SIG-M5 (cell line): ENCODE measurements at places on chromosomes 7 and 10.

GRCh38 chr7:22860784-22861482 lies 38.3 kb upstream of the TOMM7 start:
- DNase-seq, result no peak

GRCh38 chr7:151381348-151382078 lies 28.3 kb downstream of the WDR86 start:
- no peak for DNase-seq

DNA sequence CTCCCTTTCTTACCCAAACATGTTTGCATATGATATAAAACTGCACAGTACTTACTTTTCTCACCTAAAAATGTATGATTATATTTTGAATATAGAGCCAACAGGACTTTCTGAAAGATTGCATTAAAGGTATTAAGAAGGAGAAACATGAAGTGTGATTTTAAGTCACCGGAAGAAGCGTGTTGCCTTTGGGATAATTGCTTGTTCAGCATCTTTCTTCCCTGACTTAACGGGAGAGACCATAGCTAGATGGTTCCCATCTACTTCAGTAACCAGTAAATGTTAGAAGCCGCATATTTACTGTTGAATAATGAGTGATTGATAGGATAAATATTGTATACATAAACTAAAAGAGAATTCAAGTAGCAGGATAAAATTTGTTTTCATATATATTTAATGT lies 197.1 kb downstream of the NRG3 start:
- DNase-seq, result no peak

GRCh38 chr7:120723465-120724385 lies 134.2 kb downstream of the TSPAN12 start:
- DNase-seq, result no peak

GRCh38 chr7:44107961-44108767 lies 4.0 kb downstream of the AEBP1 start:
- DNase-seq, result no peak

DNA sequence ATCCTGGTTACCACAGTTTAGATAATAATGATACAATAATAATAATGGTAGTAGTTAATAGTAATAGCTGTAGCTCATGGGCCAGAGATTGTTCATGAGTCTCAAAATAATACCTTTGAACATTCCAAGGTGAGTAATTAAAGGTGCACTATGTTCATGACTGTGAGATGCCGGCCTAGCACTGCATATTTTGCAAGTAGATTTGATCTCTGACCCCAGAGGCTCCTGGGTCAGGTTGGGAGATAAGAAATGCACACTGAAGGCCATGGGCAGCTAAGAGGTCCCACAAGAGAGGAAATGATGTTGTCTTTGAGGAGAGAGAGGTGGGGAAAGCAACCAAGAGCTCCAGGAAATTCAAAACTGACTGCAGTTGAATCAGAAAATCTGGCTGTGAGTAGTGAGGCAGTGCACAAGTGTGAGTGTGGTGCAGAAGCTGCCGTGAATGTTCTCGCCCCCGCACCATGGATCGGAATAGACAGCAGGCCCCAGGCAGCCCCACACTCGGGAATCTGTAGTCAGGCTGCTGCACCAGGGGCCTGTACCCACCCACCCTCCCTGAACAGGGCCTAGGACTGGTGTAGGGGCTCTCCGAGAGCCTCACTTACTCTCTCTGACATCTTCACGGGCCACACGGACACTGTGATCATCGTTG lies 11.9 kb downstream of the CPXM2 start:
- DNase-seq, result no peak

DNA sequence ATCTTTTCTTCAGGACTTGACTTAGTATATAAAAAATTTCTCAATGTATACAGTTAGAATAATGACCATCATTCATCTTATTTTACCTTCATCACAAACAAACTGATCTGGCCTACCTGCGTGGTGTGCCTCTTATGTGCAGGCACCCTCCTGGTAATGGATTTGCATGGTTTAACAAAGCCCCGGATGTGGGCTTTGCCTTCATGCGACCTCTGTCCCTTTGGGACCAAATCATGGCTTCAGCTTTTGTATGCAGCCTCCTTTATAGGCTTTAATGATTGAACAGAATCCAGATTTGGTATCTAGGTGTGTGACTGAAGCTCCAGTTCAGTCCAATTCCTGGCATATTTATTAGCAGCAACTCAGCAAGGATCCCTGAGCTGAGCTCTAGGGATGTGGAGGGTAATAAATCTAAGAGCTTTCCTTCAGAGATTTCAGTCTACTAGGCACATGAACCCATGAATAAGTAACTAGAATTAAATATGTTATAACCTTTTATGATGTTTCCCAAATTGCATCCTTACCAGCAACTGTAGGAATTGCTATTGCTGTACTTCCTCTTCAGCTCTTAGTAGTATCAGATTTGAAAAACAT lies 256.9 kb downstream of the ABCA13 start:
- no peak for DNase-seq

DNA sequence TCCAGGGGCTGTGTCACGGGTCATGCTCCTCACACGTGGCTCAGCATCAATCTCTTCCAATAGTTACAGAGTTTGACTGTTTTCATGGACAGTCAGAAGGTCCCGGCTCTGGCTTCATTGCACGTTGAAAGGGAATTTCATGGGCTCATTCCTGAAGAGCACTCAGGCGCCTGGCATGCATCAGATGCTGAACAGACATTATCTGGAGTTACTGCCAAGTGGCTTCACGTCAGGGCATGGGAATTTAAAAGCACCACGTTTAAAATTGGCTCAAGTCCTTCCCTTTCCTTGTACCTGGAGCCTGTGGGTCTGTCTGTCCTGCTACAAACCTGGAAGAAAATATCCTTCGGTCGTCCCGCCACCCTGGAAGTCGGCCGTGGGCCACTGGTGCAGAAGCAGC lies 50.4 kb downstream of the CFAP46 start:
- DNase-seq, result no peak

- DNase-seq, result no peak
Observed at GRCh38 chr10:79152423-79152817, 83.7 kb downstream of the ZMIZ1 start.

DNA sequence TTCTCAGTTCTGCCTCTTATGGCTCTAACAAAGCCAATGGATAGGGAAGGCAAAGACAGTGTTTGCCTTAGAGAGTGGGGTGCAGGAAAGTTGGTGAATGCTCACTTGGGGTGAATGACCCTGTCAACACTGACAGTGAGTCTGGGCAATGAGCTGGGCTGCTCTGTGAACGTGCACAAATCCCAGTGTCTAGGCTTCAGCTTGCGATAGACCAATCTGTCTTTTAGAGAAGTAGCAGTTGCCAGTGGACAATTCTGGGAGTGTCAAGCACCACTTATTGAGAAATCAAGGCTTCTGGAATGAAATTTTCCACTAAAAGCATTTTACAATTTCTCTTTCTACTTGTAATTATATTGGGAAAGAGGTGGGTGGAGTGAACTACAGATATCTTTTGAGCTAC lies 141.4 kb downstream of the HERPUD2 start:
- DNase-seq, result no peak

DNA sequence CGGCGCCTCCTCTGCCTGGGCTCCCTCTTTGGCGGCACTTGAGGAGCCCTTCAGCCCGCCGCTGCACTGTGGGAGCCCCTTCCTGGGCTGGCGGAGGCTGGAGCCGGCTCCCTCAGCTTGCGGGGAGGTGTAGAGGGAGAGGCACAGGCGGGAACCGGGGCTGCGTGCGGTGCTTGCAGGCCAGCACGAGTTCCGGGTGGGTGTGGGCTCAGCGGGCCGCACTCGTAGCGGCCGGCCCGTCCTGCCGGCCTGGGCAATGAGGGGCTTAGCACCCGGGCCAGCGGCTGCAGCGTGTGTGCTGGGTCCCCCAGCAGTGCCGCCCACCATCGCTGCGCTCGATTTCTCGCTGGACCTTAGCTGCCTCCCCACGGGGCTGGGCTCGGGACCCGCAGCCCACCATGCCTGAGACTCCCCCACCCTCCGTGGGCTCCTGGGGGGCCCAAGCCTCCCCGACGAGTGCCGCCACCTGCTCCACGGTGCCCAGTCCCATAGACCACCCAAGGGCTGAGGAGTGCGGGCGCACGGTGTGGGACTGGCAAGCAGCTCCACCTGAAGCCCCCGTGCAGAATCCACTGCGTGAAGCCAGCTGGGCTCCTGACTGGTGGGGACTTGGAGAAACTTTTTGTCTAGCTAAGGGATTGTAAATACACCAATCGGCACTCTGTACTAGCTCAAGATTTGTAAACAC lies 73.8 kb upstream of the KMT2E start:
- DNase-seq, result no peak

DNA sequence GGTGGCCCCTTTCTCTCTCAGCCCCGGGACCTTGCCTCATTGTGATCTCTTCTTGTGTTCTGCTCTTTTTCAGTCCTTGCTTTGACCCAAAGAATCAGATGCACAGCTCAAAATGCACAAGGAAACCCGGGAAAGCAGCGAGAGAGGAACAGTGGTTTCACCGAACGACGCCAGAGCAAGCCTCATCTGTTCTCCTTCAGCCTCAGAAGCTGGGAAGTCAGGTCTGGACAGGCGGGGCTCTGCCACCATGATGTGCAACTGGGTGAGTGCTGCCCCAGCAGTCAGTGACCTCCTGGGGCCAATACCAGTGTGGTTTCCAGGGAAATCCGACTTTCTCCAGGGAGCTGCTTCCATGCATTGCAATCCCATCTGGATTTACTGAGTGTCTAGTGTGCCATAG lies 133.4 kb downstream of the PRKCQ start:
- DNase-seq, result no peak

DNA sequence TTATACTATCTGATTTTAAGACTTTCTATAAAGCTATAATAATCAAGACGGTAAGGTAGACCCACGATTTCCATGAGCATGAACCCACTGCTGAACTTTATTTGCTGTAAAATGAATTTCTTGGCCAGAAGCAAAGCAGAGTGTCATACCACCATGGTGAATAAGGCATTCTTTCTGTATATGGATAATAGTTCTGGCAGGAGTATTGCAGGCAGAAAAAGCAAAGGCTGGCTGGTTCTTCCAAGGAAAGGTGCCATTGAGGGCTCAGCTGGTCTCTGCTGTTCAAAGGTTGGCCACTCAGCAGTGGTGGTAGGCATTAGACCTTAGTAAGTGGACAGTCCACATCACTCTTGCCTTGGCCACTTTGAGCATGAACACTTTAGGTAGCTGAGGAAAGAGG lies 104.1 kb upstream of the KCNMA1 start:
- no peak for DNase-seq

- no peak for DNase-seq
Observed at GRCh38 chr7:28183627-28184026, 3.0 kb upstream of the JAZF1 start.

- DNase-seq, result no peak
Observed at GRCh38 chr7:132666774-132667172, 90.5 kb upstream of the PLXNA4 start.

- no peak for DNase-seq
Observed at GRCh38 chr10:78861529-78862327, 207.0 kb upstream of the ZMIZ1 start.

DNA sequence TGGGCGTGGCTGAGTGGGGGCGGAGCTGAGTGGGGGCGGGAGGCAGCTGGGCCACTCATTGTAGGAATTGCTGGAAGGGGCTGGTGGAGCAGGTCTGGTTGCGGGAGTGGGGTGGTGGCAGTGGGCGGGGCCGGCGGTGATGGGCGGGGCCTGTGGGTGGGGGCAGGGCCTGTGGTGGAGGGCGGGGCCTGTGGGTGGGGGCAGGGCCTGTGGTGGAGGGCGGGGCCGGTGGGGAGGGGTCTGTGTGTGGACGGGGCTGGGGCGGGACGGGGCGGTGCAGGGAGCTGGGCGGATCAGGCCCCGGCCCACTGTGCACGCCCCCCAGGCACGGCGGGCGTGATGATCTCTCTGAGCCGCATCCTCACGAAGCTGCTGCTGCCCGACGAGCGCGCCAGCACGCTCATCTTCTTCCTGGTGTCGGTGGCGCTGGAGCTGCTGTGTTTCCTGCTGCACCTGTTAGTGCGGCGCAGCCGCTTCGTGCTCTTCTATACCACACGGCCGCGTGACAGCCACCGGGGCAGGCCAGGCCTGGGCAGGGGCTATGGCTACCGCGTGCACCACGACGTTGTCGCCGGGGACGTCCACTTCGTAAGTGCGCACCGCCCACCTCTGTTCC lies 14.0 kb downstream of the SLC29A4 start:
- no peak for DNase-seq

GRCh38 chr10:5960070-5960972 lies 17.0 kb downstream of the IL15RA start:
- DNase-seq, result no peak

DNA sequence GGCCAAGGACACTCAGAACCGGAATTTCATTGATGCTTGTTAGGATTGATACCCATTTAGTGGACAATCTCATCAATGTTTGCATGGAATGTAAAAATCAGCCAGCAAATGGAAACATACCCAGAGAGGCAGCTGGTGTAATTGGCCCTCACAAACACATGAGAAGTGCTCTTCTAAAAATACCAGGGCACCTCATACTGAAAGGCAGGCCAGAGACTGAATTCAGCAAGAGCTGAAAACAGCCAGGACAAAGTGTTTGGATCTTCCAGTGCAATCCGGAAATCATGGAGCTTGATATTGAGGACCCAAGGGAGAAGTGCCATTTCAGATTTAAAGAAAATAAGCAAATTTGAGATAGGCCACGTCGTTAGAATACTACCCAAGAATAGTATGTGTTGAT lies 498.6 kb downstream of the GALNT17 start:
- no peak for DNase-seq

GRCh38 chr10:15313047-15313446 lies 58.0 kb downstream of the FAM171A1 start:
- no peak for DNase-seq

- no peak for DNase-seq
Observed at GRCh38 chr10:68462536-68462935, 9.2 kb downstream of the DNA2 start.

DNA sequence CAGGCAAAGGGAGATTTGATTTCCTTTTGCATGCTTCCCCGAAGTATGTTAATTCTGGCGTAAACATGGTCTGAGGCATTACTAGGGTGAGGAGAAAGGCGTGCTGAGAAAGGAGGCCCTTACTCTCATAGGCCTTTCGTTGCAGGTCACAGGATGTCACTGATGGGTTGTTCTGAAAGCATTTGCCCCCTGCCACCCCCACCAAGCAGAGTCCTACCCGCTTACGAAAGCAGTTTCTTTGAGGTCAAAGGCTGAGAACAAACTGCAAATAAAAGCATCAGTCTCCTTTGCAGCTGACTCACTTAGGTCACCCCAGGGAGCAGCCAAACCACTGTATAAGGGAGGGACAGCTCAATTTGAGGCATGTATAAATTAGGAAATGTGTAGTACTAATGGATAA lies 57.1 kb downstream of the BPGM start:
- no peak for DNase-seq

DNA sequence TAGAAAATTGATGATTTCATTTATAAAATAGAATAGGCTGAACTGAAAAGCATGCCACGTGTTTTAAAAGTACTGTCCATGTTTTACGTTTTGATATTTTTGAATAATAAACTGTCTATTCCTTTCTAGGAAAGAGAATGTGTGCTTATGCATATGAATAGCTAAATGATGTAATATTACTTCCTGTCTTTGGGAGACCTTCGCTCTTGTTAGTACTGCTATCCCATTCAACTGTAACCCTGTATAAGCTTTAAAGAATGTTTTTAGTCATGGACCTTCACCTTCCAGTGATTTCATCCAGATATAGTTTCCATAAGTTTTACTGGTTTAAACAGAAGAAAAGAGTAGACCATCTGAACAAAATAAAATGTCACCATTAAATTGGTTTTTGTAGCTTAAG lies 274.4 kb upstream of the SEMA3A start:
- no peak for DNase-seq
